ENCODE measurements at places on chromosomes 16 and 17.

- peak; percentile 88 for DNase-seq
Observed at GRCh38 chr16:89256651-89257254, 39.2 kb downstream of the ZNF778 start.

GRCh38 chr17:33049781-33050414, 58.3 kb downstream of the SPACA3 start:
- peak; percentile 33 for DNase-seq

DNA sequence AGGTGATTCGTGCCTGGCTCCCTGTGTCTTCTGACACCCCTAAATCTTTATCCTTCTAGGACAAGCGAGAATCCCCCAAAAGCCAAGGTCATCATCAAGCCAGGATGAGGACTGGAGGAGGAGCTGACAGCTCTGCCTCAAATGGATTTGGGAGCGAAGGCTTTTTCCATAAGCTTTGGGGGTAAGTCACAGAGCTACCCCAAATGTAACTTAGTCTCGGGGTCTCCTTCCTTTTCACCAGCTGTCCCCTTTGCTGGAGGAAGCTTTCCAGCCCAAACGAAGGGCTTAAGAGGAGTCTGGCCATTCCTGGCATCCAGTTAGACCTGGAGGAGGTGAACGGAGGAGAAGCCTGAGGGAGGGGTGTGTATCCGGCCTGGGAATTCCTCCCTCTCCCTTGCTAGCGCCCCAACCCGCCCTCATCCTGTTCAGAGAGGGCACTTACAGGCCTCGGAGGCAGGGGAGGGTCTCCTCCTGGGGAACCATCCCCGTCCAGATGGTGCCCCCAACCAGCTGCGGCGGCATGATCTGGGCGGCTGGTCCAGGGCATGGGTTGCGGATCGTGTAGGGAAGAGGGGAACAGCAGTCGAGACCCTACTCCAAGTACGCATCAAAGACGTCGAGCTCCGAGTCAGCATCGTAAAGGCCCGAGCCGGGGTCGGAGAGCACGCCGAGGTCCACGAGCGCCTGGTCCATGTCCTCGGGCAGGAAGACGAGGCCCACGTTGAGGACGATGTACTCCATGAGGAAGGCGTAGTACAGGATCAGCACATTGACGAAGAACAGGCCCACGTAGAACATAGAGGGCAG, 938 bp downstream of the DEXI start:
- DNase-seq = no peak

DNA sequence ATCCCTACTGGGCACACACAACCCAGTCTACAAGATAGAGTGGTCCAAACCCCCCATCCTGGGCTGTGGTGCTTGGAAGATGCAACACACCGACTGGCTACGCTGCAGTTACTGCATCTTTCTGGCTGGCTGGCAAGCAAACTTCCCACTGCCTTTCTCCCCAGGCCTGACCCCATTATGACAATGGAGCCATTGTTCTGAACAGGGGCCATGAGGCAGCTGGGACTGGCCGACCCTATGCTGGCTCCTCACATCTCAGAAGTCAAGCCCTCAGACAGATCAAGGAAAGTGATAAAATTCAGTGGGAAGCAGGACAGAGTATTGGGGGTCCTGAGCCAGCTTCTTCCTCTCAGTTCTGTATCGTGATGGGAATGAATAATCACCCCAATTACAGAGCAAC, 364.1 kb upstream of the ASIC2 start:
- DNase-seq = no peak

- no peak for DNase-seq
Observed at GRCh38 chr17:82865774-82866395, 26.1 kb upstream of the ZNF750 start.

GRCh38 chr17:68973098-68973846, 18.1 kb upstream of the ABCA8 start:
- DNase-seq = no peak

DNA sequence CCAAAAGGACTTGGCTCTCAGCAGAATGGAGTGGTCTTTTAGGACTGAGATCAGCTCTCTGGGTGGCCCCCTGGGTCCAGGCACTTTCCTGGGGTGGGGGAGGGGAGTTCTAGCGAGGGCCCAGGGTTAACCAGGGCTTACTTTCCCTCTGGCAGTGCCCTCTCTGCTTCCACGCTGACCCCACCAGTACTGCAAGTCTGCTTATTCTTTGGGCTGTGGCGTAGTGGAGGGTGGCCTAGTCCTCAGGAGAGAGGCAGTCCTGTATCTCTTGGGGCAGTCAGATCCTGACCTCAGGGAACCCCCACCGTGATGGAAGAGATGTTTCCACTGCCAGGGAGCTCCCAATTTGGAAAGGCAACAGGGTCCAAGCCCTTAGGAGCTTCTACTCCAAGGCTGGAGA, 79.4 kb downstream of the CCDC182 start:
- no peak for DNase-seq

DNA sequence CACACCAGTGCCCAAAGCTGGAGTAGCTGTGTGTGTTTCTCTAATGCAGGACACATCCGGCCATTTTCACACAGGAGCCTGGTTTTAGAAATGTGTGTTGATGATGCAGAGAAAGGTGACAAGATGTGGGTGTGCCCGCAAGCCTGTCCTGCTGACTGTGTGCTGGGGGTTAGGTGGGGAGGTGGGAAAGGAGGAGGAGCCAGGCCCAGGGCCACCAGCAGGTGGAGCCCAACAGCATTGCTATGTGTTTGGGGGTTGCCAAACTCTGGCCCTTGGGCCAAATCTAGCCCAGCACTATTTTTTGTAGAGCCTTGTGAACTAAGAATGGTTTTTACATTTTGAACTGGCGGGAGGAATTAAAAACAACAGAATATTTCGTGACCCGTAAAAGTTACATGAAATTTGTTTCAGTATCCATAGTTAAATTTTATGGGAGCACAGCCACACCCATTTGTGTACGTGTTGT, 61.7 kb upstream of the LGALS9 start:
- DNase-seq = peak; percentile 61

Data from activated CD8-positive, alpha-beta memory T cell treated with anti-CD3 and anti-CD28 coated beads, Interleukin-2, amount 50 U/mL, for 4 hours (primary cell).